H9 (cell line): ENCODE measurements at places on chromosomes 13 and 19.

GRCh38 chr13:64234255-64234654 is 2818.6 kb upstream of the PCDH20 start:
- DNase-seq: no peak

GRCh38 chr19:18097993-18098890 is 664 bp downstream of the MAST3 start:
- DNase-seq: no peak

- peak; percentile 75 for DNase-seq
These were observed 7.9 kb upstream of the LINGO3 start for GRCh38 chr19:2315818-2316353.

DNA sequence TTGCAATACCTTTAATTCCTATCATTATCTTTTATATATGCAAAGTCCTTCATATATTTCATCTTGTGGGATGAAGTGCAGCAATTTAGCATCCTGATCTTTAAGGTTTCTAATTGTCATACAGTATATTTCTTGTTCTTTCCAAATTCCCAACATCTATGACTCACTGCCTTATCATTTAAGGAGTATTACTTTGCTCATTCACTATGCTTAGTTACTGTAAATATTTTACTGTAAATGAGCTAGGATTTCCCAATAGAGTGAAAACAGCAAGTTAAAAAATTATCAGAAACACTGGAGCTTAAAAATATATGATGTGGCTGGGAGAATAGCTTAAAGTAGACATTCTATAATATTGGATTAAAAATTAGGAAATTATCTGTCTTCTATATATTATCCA is 69.9 kb downstream of the SLITRK6 start:
- no peak for DNase-seq

DNA sequence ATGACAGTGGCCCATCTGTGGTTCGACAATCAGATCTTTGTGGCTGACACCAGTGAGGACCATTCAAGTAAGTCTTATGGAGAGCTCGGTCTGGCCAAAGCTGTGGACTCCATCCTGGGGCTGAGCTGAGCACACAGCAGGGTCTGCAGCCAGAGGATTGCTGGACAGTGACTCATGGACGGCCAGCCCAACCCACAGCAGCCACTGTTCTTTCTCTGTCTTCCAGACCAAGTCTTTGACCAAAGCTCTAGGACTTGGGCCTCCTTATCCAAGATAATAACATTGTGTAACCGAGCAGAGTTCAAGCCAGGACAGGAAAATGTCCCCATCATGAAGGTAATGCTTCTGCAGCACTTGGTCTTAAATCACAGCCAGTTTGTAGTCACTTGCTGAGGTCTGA is 12.4 kb downstream of the ATP12A start:
- no peak for DNase-seq

DNA sequence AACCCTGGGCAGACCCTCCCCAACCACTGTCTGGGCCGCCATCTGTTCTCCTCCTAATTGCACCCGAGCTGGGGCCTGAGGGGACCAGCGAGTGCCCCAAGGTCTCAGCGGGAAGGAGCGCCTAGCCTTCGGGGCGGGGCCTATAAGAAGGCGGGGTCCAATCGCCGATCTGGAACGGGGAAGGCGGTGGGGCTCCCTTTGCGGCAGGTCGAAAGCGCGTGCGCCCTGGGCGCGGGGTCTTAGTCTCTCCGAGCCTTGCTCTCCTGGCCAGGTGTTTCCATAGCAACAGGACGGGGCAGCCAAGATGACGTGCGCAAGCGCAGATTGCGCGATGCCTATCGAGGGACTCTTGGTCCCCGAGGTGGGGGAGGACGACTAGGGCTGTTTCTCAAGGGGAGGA is 2.8 kb downstream of the MAST1 start:
- DNase-seq: peak; percentile 98

DNA sequence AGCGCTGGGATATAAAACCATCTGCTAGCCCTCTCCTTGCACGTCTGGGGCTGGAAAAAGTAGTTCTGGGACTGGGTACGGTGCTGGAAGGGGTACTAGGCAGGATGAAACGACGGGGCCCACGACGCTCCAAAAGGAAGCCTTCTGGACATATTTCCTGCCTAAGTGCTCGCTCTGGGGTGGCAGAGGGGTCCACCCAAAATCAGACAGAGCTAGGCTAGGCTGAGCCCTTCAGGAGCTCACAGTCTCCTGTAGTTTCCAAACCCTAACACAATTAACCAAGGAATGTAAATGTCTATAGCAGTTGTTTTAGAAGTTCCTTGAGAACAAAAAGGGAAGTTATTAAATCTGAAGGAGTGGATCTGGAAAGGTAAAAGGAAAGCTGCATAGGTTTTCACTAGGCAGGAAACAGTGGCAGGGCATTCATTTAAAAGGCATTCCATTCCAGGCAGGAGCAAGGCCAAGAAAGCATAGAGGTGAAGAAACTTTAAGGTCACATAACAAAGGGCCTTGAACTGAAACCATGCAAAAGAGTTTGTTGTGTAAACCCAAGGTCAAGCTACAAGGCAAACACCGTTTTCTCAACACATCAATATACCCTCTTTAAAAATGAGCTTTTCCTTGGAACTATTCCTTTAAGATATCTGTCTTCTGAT is 634 bp upstream of the DIAPH3 start:
- DNase-seq: no peak
